NCI-H2029 (cell line): ENCODE measurements at places on chromosomes 16 and 17.

DNA sequence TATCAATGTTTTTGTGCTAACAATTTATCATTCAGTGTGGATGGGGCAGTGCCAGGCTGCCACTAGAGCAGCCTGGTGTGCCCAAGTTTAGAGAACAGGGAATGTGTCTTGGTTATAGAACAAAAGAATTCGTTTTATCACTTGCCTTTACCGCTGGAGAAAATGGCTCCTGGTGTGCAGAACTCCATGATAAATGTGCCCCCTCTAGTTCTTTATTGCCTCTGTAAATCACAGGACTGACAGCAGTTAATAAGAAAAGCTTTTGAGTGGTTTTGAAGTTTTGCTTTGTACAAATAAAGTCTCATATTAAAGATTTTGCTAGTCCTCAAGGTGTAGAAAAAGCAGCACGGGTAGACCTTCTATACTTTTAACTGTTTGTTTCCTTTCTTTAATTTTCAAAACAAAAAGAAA is 28.2 kb upstream of the PSMD7 start:
- no peak for DNase-seq

DNA sequence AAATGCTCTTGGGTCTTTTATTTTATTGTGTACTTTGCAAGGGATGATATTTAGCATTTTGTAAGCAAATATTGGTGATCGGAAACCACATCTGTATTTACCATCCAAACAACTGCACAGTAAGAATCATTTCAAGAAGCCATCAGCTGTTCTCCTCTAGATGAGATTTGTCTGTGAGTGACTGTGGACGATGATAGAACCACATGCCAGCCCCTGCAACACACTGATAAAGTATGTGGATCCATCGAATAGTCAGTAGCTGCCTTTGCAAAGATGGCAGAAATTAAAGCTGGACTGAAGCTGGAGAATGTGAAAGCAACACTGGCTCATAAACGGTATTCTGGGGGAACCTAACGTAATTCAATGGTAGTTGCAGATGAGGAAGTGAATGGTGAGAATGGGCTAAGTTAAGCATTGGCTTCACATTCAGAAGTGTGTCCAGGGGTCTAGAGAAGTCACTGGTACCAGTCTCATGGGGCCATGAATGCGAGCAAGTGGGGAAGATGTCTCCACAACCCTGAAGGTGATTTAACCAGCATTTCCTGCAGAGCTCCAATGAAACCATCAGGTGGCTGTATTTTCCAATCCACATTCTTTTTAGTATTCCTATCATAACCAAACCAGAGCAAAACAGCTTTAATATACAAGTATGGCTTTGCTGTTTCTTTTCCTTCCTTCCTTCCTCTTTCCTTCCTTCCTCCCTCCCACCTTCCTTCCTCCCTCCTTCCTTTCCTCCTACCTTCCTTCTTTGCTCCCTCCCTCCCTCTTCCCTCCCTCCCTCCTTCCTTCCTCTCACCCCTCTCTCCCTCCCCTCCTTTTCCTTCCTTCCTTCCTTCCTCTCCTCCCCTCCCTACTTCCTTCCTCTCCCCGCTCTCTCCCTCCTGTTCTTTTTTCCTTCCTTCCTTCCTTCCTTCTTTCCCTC is 169.4 kb downstream of the ABCA8 start:
- no peak for DNase-seq

DNA sequence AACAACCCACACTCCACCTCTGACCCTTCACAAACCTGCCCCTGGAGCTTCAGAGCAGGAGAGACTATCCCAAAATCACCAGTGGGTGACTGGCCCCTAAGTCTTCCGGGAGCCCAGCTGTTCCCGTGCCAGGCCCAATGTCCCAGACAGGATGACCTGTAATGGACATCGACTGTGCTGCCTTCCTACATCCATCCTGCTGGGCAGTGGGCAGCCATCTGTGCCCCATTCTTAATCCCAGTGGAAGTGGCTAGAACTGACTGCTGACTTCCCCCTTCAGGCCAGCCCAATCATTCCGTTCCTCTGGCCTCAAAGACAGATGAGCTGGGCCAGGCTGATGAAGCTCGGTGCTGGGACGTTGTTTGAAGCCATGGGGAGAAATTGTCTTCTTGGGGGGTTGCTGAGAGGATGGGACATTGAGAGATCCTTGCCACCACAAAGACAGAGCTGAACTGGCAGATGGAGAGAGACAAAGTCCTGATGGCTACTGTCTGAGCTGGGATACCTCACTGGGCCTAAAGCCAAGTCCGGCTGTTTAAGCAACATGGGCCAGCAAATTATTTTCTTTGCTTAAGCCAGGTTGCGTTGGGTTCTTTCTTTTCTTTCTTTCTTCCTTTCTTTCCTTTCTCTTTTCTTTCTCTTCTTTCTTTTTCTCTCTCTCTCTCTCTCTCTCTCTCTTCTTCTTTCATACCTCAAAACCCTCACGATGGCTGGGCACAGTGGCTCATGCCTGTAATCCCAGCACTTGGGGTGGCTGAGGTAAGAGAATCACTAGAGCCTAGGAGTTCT is 17.9 kb upstream of the ALOX15B start:
- no peak for DNase-seq

GRCh38 chr17:33204701-33205100 is 88.4 kb downstream of the ASIC2 start:
- no peak for DNase-seq

- no peak for DNase-seq
These were observed 148.6 kb downstream of the SDK2 start for GRCh38 chr17:73495641-73496040.

GRCh38 chr17:42025191-42025579 is 5.3 kb downstream of the NKIRAS2 start:
- no peak for DNase-seq

DNA sequence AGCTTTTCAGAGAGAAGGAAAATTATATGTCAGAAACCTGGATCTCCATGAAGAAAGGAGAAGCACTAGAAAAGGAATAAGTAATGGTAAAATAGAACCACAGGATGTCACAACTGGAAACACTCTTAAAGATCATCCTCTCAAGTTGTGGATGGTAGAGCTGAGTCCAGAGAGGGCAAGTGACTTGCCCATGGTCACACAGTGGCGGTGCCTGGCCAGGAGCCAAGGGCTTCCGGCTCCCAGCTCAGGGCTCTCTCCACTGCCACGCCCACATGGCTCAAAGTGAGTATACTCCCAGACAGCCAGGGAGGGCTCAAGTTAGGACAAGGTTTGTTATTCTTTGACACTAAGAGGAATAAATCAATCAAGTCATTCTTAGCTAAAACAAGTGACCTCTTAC is 159.8 kb downstream of the COPRS start:
- peak; percentile 6 for DNase-seq

DNA sequence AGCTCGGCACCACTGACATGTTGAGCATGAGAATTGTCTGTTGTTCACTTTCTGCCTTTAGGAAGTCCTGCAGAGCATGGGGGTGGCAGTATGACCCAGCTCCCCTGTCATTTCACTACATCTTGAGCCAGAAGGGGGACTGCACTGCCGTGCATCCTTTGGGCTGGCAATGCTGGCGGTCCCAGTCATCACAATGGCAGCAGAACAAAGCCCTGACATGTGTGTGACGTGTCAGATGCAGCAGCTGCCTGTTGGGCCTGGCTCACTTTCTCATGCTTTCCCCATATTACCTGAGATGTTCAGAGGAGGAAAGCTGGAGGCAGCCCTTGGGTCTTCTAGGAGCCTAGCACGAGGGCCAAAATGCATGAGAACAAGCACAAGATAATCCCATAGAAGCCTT is 6.3 kb upstream of the ABAT start:
- no peak for DNase-seq

GRCh38 chr17:82900741-82901140 is 60.9 kb upstream of the ZNF750 start:
- DNase-seq: no peak

DNA sequence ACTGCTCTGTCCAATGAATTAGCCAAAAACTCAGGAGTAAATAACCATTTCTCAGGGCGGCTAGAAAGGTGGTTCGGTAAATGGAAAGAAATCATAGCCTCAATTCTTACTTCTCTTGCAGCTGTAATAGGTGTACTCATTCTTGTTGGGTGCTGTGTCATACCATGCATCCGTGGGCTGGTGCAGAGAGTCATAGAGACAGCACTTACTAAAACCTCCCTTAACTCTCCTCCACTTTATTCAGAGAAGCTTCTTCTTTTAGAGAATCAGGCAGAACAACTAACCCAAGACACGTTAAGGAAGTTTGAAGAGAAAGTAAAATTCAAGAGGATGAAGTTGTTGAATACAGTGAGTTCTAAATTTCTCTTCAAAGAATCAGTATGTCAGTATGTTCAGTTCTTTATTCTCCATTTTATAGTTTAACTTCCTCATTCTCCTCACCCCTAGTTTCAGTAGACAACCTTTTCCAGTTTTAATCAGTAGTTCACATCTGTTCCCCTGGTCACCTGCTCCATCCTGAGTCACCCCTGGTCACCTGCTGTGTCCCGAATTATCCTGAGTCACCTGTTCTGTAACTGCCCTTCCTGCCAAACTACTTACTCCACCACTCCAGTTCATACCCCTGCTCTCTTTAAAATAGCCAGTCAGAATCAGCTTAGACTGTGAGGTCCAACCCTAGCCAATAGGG is 85.9 kb downstream of the EMP2 start:
- no peak for DNase-seq

DNA sequence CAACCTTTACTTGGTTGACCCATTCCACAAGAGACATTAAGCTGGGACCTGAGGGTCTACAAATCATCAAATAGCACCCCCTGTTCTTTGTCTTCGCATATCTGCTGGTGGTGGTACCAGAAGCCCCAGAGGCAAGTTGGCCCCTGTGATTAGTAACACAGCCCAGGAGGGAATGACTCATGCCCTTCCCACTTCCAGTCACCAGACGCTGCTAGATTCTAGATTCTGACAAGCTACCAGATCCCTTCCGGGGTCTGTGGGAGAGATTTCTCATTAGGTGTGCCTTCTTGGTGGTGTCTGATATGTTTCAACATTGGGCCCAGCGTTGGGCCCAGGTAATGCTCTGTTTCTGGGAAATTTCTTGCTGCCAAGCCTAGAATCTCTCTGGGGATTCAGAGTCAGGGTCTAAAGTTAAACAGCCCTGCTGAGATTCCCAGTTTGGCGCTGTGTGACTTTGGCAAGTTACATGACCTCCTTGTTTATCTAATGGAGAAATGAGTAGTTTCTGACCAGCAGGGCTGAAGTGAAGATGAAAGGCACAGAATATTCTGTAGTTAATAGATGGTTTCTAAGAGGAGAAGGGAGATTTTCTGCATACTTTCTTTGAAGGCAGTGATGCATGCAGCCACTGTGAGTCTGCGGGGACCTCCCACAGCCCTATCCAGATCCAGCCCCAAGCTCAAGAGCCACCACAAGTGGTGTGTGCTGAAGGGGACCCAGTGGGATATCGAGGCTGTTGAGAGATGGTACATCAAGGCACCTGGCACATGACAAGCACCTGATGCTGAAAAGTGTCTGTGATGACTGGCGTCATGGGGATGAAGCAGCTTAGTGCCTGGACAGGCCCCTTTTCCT is 3.9 kb downstream of the TRPV2 start:
- no peak for DNase-seq

DNA sequence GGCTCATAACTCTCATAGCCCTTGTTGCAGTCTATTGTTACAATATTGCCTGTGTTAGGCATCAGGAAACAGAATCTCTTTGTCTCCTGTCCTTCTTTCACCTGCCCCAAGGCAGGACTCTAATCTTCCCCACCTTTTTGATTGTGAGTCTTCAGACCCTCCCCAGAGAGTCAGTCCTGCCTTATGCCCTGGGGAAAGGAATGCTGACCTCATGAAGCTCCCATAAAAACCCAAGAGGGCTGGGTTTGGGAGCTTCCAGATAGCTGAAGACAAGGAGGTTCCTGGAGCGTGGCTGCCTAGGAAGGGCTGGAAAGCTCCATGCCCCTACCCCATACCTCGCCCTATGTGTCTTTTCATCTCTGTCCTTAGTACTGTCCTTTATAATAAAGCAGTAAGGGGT is 688.8 kb downstream of the WWOX start:
- no peak for DNase-seq

GRCh38 chr16:87698241-87698640 is 67.5 kb downstream of the KLHDC4 start:
- DNase-seq: no peak

GRCh38 chr16:66291833-66292232 is 74.7 kb upstream of the CDH5 start:
- DNase-seq: no peak

- no peak for DNase-seq
These were observed 293.1 kb upstream of the FOXF1 start for GRCh38 chr16:86217001-86217890.

GRCh38 chr16:26658915-26659314 is 407.8 kb upstream of the C16orf82 start:
- DNase-seq: no peak

DNA sequence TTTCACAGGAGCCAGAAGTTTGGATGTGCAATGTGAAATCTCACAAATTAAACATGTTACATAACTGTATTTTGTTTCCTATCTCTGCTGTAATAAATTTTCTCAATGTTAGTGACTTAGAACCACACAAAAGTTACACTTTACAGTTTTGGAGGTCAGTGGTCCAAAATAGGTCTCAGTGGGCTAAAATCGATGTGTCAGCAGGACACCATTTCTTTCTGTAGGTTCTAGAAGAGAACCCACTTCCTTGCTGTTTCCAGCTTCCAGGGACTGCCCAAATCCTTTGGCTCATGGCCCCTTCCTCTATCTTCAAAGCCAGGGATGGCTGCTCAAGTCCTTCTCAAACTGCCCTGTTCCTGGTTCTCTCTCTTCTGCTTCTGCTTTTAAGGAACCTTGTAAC is 252.7 kb downstream of the WWOX start:
- no peak for DNase-seq

GRCh38 chr16:16938009-16938408 is 532.8 kb downstream of the XYLT1 start:
- no peak for DNase-seq

DNA sequence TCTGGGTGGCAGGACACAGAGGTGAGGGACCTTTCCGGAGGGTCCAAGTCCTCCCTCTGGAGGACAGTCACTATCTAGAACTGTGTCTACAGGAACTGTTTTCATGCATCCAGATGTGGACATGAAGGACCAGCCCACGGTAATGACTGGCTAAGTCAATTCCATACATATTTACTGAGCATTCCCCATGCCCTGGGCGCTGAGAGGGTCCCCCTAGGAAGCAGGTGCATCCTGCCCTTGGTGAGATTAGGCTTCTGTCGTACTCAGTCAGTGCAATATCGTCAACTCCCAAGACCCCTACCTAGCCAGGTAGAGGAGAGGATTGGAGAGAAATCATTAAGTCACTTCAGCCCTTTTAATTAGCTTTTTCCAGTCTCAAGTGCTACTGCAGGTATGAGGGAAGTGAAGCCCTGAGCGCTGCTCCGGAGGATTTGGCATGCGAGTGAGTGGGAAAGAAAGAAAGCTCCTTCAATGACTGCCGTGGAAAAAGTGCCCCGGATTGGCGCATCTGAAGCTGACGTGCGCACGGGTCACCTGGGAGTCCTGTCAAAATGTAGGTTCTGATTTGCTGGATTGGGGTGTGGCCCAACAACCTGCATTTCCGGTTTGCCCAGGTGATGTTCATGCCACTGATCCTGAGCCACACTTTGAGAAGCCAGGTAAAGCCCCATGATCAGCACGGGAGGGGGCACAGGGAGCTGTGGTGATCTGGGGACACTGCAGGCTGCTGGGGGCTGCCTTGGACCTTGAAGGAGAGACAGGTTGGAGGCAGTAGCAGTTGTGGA is 367.4 kb upstream of the TNRC6C start:
- no peak for DNase-seq
